ENCODE measurements at places on chromosomes 16 and 17.

DNA sequence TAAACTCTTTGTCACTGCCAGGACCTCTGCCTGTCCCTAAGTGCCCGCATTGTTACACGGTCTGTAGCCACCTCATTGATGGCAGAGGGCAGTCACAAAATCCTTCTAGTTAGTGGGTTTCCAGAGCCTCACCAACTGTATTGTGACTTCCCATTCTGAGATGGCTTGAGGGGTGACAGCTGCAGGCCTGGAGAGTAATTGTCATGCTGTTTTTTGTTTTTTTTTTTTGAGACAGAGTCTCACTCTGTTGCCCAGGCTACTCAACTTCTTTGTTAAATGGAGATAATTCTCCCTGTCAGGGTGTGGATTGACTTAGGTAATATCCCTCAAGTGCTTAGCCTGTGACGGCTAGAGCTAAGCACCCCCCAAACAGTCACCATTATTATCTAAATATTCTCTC is 77.9 kb downstream of the SDR42E1 start:
- DNase-seq, result no peak

DNA sequence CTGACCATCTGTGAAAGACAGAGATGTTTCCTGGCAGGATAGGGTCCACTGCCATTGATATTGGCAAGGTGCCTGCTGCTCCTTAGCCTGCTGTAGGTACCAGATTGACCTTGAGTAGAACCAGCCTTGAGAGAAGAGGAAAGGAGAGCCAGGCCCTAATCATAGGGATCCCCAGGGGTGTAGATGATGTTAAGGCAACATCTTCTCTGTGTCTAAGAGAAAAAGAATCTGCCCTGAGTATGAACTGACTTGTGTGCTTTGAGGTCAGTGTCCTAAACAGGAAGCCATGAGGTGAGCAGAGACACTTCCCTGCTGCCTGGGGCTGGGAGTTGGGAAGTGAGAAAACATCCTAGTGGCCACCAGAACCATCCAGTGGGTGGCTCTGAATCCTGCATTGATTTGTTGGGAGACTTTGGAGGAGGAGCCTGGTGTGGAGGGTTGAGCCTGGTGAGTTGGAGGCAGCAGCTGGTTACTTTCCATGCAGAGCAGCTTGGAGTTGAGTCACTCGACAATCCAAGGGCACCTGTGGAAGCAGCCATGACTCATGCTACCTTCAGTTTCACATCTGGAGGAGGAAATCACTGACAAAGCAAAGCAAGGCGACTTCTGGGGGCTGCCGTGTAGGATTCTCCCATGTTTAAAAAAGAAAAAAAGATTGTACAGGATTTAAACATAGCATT is 47.8 kb downstream of the BMERB1 start:
- peak; percentile 59 for DNase-seq

GRCh38 chr16:24203675-24204074 is 52.5 kb upstream of the CACNG3 start:
- DNase-seq, result no peak

DNA sequence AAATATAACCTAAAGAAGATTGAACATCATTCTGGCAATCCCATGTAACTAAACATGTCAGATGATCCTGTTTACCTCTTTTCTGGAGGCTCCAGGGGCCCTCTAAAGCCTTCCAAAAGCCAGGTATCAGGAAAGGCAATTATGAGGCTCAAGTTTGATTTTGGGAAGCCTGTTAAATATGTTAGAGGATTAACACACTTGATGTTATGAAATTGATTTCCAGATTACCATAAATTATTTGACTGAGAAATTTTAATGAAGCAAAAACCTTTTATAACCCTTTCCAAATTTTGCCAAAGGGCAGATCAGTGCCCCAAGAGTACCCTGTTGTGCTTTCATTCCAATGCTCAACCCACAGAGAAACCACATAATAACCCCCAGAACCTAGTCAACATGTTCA is 29.3 kb downstream of the PHKB start:
- DNase-seq, result no peak

DNA sequence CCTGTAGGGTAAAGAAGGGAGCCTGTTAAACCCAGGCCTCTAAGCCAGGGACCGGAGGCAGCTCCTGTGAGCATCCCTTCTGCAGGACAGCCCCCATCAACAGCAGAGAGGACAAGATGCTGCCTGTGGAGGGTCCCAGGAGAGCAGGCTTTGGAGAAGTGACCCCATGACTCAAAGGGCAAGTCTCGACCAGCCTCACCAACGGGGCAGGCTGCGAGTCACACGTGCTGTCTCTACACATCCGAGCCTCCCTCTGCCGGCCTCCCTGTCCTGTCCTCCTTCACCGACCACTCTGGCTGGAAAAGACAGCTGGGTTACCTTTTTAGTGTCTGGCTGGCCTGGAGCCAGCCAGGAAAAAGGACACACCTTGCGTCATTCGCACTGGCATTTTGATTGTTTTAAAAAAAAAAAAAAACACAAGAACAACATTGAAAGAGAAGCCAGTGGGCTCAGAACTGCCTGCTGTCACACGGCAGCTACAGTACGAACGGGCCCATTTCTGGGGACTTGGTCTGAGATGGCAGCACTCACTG is 74.5 kb upstream of the RCVRN start:
- no peak for DNase-seq

GRCh38 chr17:62611292-62611691 is 16.2 kb upstream of the MRC2 start:
- DNase-seq, result no peak

GRCh38 chr16:17470182-17470907 is 415 bp downstream of the XYLT1 start:
- peak; percentile 22 for DNase-seq

- DNase-seq, result no peak
Observed at GRCh38 chr17:72427761-72428109, 306.9 kb downstream of the SOX9 start.

DNA sequence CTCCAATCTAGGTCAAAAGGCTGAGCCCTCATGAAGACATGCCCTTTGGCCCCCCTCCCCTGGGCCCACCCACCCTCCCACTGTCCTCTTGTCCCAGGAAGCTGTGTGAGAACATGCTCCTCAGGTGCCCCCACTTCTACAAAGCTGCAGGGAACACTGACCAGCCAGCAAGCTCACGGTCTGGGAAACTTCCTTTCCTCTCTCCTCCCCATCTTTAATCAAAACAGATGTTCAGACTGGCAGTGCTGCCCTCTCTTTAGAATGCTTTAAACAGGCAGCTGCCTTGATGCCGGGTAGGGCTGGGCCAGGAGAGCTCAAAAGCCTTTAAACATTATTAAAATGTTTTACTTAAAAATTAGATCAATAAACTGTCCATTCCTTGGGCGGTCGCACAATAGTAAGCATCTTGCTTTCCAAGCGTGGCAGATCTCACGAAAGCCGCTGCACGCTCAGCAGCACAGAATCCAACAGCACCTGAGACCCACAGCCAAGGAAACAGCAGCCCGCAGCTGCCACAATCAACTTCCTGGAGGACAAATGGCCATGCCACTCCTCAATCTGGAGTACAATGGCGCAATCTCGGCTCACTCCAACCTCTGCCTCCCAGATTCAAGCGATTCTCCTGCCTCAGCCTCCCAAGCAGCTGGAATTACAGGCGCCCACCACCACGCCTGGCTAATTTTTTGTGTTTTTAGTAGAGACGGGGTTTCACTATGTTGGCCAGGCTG is 399.2 kb downstream of the SLC39A11 start:
- DNase-seq, result no peak

DNA sequence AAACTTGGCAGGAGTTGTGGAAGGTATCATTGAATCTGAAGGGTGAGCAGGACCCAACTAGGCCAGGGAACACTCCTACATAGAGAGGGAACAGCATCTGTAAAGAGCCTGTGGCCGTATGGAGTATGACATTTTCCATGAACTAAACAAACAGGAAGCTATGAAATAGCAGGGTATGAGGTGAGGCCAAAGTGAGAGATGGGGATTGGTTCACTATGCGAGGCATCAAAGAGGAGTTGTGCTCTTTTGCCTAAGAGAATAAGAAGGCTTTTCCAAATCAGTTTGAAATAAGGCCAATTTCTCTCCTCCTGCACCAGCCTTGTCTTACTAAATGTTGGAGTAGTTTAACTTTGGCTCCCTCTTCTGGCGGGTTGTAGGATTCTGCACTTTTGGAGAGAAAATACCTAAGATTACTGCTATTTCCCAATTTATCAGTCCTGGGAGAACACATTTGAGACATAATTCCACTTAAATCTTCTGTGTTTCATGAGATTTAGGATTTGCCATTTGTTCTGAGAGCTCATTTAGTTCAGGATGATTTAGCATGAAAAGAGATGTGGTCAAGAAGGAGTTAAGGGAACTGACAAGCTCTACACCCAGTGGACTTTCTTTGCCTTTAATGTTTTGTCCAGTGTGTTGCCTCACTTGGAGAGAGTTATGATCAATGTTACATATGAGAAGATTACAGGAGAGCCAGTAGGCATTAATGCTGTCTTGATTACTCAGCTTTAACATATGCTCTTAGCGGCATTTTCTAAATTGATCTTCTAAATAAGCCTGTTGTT is 55.4 kb downstream of the TNRC6C start:
- no peak for DNase-seq

DNA sequence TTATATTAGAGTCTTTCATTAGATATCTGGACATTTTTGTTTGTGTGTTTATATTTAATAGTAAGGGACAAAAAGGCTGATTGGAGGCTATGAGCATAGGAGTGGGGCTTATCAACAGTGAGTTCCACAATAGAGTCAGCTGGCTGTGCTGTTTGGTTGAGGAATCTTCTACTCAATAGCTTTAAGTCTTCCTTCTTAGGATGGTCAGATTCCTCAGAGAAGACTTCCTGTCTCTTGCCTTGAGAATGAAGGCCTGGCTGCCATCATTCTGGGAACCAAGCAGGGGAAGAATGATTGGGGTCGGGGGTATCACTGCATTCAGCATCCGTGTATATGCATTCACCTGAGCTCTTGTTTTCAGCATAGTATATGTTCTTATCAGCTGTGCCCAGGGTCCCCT is 31.9 kb upstream of the ABCC11 start:
- no peak for DNase-seq

- DNase-seq, result no peak
Observed at GRCh38 chr17:82302991-82303943, 14.1 kb downstream of the CD7 start.

DNA sequence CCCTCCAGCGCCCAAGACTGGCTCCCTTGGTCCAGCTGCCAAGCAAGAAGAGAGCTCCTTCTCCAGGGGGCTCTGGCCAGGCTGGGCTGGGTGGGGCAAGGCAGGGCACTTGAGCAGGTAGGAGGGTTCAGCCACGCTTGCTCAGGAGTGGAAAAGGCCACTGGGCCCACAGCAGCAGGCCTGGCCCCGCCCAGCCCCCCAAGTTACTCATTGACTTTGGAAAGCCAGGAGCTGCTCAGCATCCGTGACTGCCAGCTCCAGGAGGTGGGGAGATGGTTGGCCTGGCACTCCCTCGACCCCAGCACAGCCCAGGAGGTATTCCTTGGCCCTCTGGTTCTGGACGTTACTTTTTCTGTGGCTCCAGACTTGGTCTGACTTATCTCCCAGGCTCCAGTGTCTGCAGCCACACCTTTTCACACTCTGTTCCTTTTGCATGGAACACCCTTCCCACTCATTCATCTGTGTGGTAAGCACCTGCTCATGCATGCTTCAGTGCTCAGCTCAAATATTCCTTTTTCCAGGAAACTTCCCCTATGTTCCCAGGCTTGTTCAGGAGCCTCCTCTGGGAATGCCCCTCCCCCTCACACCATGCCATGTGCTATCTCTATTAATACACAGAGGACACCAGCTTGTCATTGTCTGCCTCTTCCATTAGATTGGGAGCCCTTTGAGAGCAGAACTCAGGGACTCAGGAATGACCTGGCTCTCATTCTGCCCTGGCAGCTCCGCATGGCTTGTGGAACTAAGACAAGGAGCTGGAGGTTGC is at the start of gene CDH16:
CDH16 (minus strand) TSS at position 83 of the 766 bp plus-strand sequence. CDS start 820 bp downstream, outside the sequence.
- DNase-seq, result no peak

DNA sequence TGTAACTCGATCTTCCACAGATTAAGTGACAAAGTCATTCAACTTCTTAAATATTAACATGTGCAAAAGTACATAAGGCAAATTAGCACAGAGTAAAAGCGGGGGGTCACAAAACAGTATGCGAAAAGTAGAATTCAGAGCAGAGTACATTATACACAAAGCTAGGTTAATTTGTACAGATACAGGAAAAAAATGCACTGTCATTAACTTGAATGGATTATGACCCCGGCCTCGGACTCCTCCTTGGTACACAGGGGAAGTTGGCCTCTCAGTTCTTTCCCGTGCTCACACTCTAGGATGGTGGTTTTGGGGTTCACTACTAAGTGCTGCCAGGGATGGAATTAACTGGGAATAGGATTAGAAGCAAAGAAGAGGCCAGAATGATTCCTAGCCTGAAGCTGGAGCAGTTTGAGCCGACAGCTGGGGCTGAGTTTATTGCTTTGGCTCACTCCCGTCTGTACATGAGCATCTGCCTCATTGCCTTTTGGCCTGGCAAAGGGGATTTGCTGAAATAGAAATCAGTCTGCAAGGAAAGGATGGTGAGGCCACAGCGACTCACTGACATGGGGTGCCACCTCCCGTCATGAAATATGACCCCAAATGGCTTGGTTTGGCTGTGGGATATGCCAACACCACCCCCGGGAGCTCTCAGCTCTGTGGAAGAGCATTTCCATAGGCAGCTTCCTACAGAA is 23.6 kb downstream of the NTN1 start:
- no peak for DNase-seq

- DNase-seq, result no peak
Observed at GRCh38 chr16:441447-441846, 16.0 kb downstream of the RAB11FIP3 start.

- DNase-seq, result no peak
Observed at GRCh38 chr16:58843675-58844074, 109.6 kb upstream of the GOT2 start.

DNA sequence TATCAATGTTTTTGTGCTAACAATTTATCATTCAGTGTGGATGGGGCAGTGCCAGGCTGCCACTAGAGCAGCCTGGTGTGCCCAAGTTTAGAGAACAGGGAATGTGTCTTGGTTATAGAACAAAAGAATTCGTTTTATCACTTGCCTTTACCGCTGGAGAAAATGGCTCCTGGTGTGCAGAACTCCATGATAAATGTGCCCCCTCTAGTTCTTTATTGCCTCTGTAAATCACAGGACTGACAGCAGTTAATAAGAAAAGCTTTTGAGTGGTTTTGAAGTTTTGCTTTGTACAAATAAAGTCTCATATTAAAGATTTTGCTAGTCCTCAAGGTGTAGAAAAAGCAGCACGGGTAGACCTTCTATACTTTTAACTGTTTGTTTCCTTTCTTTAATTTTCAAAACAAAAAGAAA is 28.2 kb upstream of the PSMD7 start:
- DNase-seq, result no peak

- no peak for DNase-seq
Observed at GRCh38 chr16:83738923-83739503, 68.8 kb upstream of the HSBP1 start.

GRCh38 chr16:86946396-86946795 is 368.0 kb downstream of the FOXL1 start:
- DNase-seq, result no peak

GRCh38 chr16:81669473-81670350 is 109.4 kb upstream of the PLCG2 start:
- DNase-seq, result no peak

GRCh38 chr17:27577121-27577761 is 53.7 kb upstream of the LGALS9 start:
- no peak for DNase-seq
